ENCODE measurements at places on chromosomes 7 and 10.

- DNase-seq, result no peak
Observed at GRCh38 chr10:35523670-35524225, 81.4 kb upstream of the GJD4 start.

DNA sequence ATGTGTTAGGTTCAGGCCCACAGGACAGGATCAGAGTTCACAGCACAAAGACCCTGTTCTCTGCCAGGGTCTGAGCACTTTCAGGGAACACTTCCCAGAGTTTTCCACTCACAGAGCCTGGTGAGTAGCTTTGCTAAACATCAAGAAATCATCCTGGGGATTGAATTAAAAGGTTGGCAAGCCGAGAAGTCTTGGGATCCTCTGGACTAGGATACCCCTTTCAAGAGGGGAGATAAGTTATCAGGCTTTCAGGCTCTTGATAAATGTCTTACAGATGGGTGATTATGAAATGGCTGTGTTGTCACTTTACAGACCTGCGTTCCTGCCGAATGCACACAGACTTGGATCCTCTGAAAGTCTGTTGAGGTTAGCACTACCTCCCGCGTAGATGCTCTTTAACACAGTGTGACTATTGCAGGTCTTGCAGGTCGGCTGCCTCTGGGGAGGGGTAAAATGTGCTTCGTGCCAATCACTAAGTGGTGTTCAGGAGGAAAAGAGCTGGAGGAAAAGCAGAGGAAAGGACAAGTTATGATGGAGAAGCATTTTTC, 473.5 kb upstream of the AKR1E2 start:
- peak; percentile 99 for DNase-seq

DNA sequence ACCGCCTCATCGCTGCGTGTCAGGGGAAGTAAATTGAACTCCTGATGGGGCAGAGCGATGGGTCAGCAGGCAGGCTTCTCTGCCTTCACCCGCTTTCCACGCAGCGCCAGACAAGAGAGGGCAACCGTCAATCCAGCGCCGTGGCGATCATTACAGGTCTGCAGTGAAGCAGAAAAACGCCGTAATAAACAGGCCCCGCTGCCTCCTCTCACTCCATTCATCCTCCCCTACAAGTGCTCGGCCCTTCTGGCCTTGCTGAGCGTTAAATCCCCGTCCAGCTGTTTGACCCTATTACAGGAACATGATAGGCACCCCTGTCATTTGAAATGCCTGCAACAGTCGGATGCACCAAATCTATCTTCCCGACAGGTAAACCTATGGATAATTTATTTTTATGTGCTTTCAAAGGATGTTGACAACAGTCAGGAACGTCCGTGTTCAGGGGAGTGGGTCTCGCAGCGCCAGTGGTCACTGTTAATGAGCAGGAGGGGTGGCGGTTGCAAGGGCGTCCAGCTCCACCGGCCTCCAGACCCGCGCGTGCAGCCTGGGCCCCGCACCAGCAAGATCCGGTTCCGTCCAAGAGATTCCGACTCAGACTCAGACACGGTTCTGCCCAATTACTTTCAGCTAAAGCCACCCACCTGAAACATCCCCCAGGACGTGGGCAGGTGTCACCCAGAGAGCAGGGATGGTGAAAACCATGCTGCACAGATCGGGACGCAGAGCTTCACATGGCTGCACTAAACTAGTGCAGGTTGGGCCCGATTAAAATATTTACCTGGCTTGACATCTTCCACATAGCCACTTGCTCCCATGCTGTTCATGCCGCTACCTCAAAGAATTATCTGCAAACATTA, 508.0 kb upstream of the MGMT start:
- DNase-seq, result no peak

DNA sequence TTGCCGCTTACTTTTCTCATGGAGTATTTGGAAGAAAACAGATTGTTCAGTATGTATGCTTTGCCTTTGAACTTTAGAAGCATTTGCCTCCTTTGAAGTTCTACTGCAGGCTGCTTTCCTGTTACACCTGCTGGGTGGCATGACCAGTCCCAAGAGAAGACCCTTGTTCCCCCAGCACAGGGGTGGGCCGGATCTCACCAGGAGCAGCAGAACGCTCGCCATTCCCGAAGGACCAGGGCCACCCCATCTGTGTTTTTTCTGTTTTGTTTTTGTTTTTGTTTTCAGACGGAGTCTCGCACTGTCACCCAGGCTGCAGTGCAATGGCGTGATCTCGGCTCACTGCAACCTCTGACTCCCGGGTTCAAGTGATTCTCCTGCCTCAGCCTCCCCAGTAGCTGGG, 493.6 kb downstream of the PTPRN2 start:
- DNase-seq, result no peak

DNA sequence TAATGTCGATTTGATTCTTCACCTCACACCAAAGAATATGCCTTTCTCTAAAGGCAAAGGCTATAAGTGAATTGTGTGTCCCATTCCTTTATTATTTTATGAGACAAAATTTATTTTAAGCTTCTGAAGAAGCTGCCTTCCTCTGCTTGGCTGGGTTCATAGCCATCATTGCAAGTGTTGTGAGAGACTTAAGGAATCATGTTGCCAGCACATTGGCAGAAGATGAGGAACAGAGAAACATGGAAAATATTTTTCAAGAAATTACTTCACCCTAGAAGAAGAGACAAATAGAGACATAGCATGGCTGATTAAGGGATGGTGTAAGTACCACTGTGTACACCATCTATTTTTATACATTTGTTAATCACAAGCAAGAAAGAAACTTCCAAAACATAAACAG, 230.1 kb upstream of the SEMA3E start:
- DNase-seq, result no peak

DNA sequence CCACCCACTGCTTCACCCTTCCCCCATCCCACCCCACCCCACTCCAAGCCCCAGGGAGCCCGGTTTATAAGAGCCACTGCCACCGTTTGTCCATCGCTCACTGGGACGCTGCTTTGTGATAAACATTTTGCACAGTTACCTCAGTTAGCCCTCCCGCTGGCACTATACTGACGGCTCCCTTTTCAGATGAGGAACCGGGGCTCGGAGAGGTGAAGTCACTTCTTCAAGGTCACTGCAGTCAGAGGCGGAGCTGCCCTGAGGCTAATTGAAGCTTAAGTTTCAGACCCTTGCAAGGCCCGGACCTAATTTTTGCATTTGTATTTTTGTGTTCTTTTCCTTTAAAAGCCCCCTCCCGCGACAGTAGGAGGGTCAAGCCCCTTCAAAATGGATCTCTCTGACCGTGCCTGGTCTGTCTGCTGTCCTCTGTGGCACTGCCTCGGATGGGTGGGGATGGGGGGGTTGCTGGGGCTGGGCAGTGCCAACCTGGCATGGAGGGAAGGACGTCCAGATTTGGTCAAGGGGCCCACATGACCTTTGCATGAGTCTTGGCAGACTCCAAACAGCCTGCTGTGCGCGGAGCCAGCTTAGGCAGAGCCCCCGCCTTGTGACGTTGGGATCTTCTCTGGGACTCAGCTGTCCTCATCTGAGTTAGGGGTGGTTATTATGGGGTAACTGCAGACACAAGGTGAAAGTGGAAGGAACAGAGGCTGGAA, 17.7 kb upstream of the NODAL start:
- DNase-seq, result no peak

DNA sequence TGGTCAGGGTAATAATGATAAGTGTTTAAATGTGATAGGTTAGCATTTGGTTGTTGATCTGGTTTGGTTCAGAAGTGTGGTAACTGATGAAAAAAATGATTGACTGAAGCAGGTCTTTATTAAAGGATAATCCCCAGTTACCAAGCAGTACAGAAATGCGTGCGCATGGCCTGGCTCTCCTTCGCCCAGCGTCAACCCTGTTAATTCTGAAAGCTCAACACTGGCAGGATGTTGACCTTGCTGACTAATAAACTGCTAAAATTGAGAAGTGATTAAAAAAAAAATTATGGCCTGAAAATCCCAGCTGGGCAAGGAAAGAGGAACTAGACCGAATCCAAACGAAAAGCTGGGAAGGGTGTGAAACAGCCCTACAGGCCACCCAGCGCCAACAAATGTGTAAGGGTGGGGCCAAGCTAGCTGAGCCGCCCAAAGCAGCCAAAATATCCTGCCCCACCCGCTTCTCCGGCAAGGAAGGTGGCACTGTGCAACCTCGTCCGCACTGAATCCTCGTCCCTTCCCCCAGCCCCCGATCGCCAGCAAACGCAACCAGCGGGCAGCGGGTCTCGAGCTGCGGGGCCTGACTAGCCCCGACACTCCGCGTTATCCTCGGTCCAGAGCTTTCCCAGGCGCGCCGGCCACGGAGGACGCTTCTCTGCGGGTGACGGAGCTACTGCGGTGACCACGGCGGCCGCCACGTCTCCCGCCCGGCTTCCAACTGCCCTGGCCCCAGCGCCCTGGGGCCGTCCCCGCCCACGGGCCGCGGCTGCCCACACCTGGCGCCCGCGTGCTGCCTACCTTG, 561 bp downstream of the SHTN1 start:
- DNase-seq, result peak; percentile 32

- no peak for DNase-seq
Observed at GRCh38 chr7:27116031-27116961, 13.8 kb upstream of the HOXA2 start.
